Smooth muscle cell of bladder (primary cell): ENCODE measurements at places on chromosomes 11 and 22. TPM values are rescaled to one million over a fixed set of nuclear protein-coding genes. Genes with fewer than 3 reads are reported as not detected.

Gene TBX10
- not detected in 2 replicates for total RNA-seq

Gene CLMP
- total RNA-seq, result 123 and 150 TPM in 2 replicates

Gene CCDC87
- 0.14 and 0.28 TPM in 2 replicates for total RNA-seq

Gene POU2F3
- total RNA-seq, result 0.09 TPM in 1 of 2 replicates, not detected in the other

Gene NLRP14
- total RNA-seq, result 0.09 and 0.14 TPM in 2 replicates

Gene PKP3
- total RNA-seq, result 1.3 and 1.6 TPM in 2 replicates

Gene P2RY6
- 0.14 and 0.18 TPM in 2 replicates for total RNA-seq

Gene GAB4
- not detected in 2 replicates for total RNA-seq

Gene FXYD6
- total RNA-seq, result 0.37 TPM in 1 of 2 replicates, not detected in the other

Gene PRR5L
- 1.3 and 6.3 TPM in 2 replicates for total RNA-seq

Gene MS4A12
- total RNA-seq, result not detected in 2 replicates

Gene CDC42BPG
- total RNA-seq, result under 0.01 TPM in 2 replicates

Gene AQP11
- total RNA-seq, result 2.8 and 6.0 TPM in 2 replicates

Gene KCNQ1OT1
- total RNA-seq, result 4.0 and 4.9 TPM in 2 replicates

Gene NOX4
- under 0.01 and 0.92 TPM in 2 replicates for total RNA-seq

Gene XKR3
- total RNA-seq, result not detected in 2 replicates

Gene MGAT3
- total RNA-seq, result under 0.01 and 0.09 TPM in 2 replicates

Gene AIFM3
- total RNA-seq, result 0.57 and 1.3 TPM in 2 replicates

Gene ARHGAP8
- 0.28 and 0.74 TPM in 2 replicates for total RNA-seq

Gene PDGFB
- 0.09 and 0.14 TPM in 2 replicates for total RNA-seq

Gene ANGPTL5
- total RNA-seq, result under 0.01 TPM in 2 replicates

Gene YAP1
- 114 and 214 TPM in 2 replicates for total RNA-seq

Gene SSRP1
- total RNA-seq, result 56.2 and 65.6 TPM in 2 replicates
